ENCODE measurements at places on chromosomes 12 and 14.

GRCh38 chr12:60093428-60093827 is 497.6 kb downstream of the SLC16A7 start:
- no peak for DNase-seq

- DNase-seq = no peak
These were observed 365.5 kb upstream of the GARIN6 start for GRCh38 chr12:99282086-99282485.

DNA sequence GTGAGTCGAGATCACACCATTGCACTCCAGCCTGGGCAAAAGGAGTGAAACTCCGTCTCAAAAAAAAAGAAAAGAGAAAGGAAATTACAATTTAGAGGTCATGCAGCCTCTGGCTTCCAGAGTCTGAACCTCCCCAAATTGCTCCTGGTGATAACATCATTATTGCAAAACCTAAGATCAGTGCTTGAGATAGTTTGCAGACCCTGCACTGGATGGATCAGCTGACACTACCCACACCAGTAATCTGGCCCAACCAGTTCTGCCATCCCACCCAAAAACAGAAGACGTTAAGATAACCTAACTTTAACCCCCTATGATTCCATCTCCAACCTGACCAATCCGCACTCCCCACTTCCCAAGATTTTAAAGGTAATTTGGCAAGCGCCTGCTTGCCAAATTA is 353.7 kb upstream of the DIO2 start:
- DNase-seq = no peak

DNA sequence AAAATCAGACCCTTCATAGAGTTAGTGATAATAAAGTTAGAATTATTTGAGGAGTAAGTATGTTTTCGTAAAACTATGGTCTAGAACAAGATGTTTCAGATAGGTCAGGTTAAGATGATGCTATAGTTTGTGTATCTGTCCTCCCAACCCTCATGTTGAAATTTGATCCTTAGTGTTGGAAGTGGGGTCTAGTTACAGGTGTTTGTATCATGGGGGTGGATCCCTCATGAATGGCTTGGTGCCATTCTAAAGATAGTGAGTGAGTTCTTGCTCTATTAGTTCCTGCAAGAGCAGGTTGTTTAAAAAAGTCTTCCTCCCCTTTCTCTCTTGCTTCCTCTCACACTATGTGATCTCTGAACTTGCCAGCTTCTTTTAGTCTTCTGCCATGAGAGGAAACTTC is 707.3 kb upstream of the FOXG1 start:
- no peak for DNase-seq

DNA sequence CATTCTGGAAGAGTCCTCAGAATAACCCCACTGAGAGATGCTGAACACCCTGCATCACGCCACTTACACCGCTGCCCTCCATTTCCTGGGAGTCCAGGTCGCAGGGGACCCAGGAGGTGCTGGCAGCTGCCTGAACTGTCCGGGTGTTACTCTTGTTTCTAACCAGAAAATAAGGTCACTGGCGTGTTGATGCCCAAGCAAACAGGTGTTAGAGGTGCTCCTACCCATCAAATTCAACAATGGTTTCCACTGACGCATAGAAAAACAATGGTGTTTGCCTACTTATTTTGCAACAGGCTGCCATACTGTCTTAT is 23.8 kb downstream of the PITPNM2 start:
- no peak for DNase-seq

DNA sequence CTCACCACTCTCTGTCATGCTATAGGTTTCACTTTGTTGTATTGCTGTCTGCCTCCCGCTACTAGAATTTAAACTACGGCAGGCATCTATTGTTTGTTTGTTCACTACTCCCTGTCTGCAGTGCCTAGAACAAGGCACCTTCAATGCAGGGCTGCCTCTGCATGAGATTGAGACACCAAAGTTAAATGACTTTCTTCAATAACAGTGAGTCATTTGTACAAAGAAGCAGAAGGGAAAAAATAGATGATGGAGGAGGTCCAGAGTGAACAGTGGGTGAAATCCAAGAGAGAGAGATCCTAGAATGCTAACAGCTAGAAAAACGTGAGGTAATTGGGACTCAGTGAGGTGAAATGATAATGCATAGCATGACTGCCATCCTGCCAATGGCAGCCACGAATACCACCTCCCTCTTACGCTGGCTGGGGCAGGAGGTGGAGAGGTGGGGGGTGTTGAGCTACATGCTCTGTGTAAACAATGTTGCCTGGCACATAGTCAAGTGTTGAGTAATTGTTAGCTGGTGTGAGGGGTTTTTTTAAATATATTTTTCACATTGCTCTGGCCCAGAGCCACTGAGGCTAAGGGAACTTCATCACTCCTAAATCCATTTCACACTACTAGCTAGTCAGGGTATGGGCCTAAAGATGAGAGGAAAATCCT is 367.6 kb downstream of the RPS29 start:
- DNase-seq = no peak

DNA sequence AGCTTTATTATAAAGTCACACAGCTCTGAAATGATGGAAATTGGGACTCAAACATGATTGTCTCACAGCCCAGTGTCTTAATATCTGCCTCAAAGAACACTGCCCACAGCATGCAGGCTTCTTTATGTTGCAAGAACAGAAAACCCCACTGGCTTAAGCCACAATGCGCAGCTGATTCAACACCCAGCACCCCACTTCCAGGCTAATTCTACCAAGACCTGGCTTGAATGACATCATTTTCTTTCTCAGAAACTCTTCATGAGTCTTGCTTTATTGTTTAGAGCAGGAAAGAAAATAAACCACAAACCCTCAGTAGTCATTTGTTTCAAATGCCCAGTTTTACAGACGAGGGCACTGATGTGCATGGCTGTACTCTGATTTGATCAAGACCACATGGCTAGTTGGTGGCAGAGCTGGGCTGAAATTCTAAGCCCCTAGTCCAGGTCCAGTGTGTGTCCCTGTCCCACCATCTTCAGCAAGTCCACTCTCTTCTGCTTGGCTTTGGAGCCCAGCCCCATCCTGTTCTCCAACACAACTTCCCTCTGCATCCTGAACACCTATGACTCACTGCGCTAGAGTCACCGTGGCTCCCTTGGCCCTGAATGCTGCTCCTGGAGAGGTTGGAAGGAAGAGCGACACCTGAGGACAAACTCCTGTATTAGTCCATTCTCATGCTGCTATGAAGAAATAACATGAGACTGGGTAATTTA is 50.3 kb upstream of the SRSF5 start:
- DNase-seq = no peak

- DNase-seq = no peak
These were observed 24.2 kb upstream of the SLC6A12 start for GRCh38 chr12:238116-238515.

DNA sequence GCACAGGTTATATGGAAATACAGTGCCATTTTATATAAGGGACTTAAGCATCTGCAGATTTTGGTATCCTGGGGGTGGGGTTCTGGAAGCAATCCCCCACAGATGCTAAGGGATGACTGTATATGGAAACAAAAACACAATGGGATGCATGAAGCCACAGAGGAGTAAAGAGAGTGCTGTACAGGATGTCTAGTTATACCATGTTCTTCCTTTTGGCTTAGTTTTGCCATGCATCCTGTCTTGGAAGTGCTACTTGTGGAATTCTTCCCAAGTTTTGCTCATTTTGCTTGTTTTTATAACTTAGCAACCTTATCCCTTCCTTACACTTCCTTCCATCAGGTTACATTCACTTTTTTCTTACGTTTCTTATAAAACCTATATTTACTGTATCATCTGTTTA is 55.6 kb downstream of the TRMT5 start:
- DNase-seq = no peak

DNA sequence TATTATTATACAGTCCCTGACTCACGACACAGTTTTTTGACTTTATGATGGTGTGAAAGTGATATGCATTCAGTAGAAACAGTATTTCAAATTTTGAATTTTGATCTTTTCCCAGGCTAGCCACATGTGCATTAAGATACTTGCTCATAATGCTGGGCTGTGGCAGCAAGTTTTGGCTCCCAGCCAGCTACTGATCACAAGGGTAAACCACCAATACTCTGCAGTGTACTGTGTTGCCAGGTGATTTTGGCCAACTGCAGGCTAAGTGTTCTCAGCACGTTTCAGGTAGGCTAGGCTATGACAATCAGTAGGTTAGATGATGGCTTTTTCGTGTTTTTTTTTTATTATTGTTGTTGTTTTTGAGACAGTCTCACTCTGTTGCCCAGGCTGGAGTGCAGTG is 69.4 kb upstream of the ACTN1 start:
- no peak for DNase-seq

DNA sequence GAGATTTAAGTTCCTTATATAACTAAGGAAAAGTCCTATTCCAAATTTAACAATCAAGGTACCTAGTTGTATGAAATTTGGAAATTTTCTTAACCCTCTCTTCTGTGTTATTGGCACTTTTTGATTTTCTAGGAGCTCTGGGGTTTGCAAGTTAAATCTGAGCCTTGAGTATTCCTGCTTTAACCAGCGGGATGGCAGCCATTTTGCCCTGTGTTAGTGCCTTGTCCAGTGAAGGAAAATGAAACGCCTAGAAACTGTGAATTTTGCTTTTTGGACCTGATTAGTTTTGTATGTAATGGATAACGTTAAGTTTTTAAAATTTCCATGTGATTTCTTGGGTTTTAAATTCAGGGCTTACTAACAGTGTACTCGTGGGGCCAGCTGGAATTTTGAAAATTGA is 45.1 kb downstream of the DIP2B start:
- DNase-seq = no peak

DNA sequence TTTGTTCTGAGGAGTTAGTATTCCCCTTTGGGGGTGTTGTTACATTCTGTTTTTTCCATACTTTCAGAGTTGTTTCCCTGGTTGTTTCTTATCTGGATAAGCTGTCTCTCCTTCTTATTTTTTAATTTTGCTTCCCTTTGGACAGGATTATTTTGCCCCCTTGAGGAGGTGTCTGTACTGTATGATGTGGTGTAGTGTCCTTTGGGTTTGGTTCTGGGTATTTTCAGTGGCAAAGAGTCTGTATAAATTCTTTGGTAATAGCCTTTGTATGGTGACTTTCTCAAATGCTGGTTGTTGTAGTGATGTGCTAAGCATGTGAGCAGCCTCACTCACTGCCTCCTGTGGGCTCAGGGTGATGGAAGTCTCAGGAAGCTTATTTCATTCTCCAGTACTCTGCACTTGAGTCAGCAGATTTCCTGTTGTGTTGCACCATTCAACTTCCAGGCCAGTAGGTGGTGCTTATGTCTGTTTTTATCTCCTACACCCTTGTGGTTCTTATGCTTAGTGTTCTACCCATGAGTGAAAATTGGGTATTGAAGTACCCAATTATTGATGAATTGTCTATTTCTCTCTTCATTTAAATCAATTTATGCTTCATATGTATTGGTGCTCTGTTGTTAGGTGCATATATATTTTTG is 103.3 kb upstream of the PMCH start:
- DNase-seq = no peak

DNA sequence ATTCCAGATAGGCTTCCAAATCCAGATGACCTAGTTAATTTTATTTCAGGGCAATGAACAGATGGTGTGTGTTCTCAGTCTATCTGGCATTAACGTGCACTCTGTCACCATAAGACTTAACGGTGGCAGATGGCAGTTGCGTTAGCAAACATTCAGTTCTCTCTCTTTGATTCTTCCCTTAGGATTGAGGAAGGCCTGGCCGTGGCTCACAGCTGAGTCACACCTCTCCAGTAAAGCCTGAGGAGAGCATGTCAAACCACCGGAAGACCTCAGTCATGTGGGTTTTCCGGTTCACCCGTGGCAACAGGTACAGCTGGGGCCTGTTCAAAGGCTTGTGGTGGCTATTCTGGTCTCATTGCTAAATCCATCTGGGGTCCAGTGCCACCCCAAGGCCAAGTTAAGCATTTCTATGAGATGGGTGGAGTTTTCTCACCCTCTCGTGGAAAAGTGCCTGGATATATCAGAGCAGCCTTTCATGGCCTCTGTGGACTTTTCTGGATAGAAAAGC is 545.1 kb upstream of the ATP2B1 start:
- no peak for DNase-seq

DNA sequence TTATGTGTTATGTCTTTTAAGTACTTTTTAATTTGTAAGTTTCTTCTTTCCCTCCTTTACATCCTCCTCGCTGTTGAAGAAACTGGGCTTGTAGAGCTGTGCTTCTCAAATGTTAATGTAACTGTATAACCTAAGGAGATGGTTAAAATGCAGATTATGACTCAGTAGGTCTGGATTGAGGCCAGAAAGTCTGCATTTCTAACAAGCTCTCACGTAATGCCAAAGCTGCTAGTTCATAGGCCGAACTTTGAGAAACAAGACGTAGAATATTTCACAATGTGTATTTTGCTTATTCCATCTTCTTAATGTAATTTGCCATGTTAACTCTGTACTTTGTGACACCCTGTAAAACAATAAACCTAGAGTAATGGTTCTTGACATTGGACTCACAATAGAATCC is 193.3 kb upstream of the SYT1 start:
- DNase-seq = no peak

GRCh38 chr14:91985521-91986255 is 38.2 kb upstream of the FBLN5 start:
- no peak for DNase-seq
